ENCODE measurements at places on chromosomes 2 and 18.

- DNase-seq: no peak
Observed at GRCh38 chr2:17661460-17661859, 92.2 kb downstream of the SMC6 start.

DNA sequence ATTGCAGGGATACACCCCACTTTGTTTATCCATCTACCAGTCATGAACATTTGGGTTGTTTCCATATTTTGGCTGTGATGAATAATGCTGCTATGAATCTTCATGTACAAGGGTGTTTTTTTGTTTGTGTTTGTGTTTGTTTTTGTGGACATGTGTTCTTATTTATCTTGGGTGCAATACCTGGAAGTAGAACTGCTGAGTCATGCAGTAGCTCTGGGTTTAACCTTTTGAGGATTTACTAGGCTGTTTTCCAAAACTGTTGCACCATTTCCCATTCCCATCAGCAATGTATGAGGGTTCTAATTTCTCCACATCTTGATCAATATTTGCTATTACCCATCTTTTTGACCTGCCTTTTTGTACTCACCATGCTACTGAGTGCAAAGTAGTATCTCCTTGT lies 140.0 kb upstream of the CYP1B1 start:
- no peak for DNase-seq

- DNase-seq: peak; percentile 61
Observed at GRCh38 chr2:239275044-239275685, 125.7 kb downstream of the HDAC4 start.

- no peak for DNase-seq
Observed at GRCh38 chr18:54828986-54829385, 709 bp downstream of the RAB27B start.

- DNase-seq: no peak
Observed at GRCh38 chr2:71788601-71789240, 335.4 kb downstream of the DYSF start.

All from stimulated activated CD4-positive, alpha-beta T cell treated with anti-CD3 and anti-CD28 coated beads, Interleukin-2, amount 100 ng/mL, for 48 hours (primary cell).